ENCODE measurements at places on chromosomes 4 and X.

GRCh38 chr4:152971053-152971452 is 34.9 kb downstream of the FHDC1 start:
- DNase-seq = no peak

DNA sequence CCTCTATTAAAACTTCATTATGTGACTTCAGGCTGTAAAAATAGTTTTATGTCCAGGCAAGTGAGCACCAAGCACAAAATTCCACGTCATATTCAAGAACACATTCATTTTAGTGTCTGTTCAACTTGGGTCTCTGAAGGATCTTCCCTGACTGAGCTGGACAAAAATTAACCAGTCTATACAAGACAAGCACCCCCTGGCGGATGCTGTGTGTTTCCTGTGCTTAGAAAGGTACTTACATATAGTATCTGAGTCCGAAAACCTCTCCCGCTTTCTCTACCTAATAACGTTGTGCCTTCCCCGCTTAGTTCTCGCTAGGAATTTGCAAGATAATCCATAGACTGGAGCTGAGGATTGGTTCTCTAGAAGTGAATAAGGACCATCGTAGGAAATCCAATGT is 2214.5 kb upstream of the TENM3 start:
- peak; percentile 69 for DNase-seq

DNA sequence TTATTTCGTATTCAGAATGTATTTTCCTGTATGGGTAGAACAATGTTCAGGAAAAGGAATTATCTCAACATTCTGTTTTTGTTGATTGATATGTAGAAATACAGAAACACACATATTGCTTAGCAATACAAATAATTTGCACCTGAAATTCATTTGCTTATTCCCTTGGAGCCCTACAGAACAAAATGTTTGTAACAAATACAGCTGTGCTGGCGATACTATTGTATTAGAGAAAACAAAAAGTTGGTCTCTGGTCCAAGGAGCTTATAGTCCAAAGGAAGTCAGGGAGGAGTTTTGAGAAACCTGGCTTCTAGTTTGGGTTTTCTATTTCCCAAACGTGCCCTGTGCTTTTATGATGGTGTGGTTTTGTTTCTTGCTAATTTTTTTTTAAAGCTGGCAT is 37.8 kb upstream of the CAPN6 start:
- DNase-seq = no peak

DNA sequence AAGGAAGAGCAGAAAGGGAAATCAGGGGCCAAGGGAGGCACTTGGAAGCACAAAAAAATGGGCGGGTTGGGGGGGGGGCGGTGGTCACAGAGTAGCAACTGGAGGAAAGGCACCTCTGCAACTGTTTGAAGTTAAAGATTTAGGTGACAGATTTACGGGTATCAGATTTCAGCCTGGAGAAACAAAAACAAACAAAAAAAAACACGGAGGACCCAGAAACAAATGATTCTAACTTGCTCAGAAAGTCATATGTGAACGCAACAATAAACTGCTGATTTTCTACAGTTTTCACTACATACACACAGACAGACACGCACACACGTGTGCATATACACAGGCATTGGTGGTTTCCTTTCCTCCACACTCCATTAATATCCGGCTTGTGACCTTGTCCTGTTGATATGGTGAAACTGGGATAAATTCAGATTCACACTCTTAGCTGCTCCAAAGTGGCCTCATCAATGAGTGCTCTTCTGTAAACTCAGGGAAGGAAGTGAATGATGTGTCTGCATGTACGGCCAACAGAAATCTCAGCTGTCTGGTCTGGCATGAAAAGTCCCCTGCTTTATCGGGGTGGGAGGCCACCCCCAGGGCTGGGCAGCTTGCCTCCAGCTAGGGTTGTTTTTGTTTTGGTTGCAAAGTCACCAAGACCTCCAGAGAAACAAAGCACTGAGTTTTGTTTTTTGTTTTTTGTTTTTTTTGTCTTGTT is 54.3 kb downstream of the CHST7 start:
- DNase-seq = peak; percentile 22

GRCh38 chr4:102678695-102679335 is 82.0 kb downstream of the MANBA start:
- no peak for DNase-seq

- DNase-seq = no peak
Measured at GRCh38 chrX:39616731-39617130, 481.0 kb downstream of the BCOR start.

DNA sequence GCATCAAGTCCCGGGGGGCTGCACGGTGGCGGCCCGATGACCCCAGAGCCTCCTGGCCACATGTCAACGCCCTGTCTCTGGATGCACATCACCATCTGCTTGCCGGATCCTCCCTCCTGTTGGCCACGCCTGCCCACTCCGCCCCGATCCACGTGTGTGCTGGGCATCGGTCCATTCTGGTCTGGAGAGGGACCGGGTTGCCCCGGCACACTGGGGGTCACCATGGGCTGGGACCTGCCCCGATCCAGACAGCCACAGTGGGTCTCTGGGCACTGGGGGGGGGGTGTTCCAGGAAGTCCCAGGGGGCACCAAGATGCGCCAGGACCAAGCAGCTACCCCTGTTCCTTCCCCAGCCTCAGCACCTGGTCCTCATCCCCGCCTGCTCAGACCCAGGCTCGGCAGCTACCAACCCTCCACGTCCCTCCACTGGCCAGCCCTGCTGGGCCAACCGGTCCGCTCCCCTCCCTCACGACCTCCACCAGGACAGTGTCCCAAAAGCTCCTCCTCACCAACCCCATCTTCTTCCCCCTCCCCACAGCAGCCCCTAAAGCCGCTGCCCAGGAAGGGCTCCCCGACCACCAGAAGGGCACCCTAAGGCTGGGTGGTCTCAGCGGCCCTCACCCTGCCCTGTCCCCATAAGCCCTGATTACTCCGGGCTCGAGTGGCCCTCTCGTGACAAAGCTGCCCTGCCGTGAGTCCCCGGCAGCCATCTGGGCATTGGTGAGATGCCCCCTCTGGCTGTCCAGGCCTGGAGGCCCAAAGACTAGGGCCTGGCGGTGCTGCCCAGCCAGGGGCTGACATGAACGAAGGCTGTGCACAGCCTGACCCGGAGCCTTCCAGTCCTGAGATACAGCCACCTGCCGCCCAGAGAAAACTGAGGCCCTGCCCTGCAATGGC is 4.6 kb downstream of the CTBP1 start:
- no peak for DNase-seq

DNA sequence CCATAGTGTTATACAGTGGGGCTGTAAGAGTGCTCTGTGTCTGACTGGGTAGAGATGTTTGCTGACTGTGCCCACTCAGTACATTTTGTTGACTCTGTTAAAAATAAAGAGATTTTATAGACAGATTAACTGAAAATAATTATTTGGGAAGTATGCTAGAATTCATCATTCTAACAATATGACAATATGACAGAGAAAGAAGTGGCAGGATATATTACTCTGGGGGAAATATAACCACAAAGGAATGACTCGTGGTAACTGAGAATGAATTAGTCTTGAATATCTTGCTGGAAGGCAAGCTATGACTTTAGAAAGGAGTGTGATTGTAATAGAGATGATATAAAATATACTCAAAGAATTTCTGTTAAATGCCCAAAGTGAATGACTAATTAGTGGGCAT is 46.8 kb downstream of the TMEM165 start:
- no peak for DNase-seq

- no peak for DNase-seq
Measured at GRCh38 chr4:158170691-158171561, 1.9 kb downstream of the GASK1B start.

GRCh38 chr4:166043801-166044200 is 170.8 kb downstream of the TLL1 start:
- no peak for DNase-seq

GRCh38 chr4:54941994-54942552 is 183.3 kb downstream of the KDR start:
- DNase-seq = peak; percentile 48

Data from B cell (primary cell).